ENCODE measurements at places on chromosomes 2 and 18.

GRCh38 chr2:101518578-101519492 lies 43.9 kb upstream of the RFX8 start:
- no peak for DNase-seq

GRCh38 chr2:196399096-196399495 lies 227.7 kb upstream of the STK17B start:
- DNase-seq, result no peak

DNA sequence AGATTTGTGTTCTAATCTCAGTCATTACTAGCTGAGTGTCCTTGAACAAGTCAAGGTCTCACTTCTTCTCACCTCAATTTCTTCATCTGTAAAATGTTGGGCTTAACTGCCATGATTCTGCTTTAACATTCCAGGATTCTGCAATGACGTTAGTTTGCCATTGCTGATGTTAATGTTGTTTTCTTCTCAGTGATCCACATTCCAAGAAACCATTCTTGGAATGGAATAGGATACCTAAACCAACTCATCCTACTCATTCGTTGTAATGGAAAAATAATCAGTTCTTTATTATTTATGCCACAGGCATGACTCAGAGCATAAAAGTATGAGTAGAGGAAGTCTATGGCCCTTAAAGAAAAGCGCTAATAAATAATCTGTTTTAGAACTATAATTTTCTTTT lies 140.2 kb upstream of the ETAA1 start:
- DNase-seq, result no peak

DNA sequence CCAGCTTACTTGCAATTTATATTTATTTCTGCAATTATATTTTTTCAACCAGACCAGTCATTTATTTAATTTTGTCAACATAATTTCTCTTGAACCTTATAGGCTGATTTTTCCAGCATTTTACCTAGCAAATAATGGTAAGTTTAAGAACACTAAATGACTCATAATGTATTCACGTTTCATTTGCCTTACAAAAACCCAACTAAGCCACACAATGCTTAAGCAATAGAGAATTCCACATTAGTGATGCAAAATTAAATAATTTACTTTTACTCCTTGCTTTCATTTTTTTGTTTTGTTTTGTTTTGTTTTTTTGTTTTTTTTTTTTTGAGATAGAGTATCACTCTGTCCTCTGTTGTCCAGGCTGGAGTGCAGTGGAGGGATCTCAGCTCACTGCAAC lies 110.4 kb upstream of the VRK2 start:
- no peak for DNase-seq

DNA sequence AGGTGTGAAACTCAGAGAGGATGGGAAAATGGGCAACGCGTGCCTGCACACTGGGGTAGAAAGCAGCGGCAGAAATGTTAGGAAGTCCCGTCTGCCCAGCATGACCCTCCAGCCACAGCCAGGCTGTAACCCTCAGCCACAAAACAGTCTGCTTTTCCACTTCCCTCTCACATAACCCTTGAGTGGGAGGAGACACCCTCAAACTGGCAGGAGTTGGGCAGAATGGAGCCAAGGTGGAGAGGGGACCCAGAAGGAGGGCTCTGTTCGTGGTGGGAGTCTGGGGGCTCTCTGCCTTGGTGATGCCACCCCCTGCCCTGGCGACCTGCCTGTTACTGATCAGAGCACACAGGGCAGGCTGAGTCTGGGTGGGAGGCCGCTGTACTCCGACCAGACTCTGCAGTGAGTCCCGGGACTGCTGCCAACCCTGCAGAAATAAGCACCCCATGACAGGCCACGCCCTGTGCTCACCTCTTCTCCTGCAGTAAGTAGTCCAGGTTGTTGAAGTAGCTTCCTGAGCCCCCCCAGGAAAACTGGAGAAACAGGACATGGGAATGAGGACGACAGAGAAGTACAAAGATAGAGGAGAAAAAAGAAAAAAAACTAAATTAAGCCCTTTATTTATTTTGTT lies 16.0 kb downstream of the FAM178B start:
- DNase-seq, result no peak

DNA sequence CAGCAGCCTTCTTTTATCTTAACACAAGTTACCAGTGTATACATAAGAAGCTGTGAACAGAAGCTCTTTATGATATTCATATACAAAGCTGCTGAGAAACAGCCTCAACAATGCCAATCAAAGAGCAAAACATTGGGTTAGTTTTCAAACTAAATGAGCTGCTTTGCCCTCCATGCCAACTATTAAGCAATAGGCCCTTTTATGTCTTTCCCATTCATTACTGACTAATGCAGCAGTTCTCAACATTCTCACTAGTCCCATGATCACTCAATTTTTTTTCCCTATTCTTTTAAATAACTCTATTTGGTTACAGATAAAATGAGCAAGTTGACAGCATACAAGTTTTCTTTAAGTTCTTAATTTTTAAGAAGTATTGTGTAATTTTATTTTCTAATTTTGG lies 57.9 kb upstream of the FRZB start:
- no peak for DNase-seq

DNA sequence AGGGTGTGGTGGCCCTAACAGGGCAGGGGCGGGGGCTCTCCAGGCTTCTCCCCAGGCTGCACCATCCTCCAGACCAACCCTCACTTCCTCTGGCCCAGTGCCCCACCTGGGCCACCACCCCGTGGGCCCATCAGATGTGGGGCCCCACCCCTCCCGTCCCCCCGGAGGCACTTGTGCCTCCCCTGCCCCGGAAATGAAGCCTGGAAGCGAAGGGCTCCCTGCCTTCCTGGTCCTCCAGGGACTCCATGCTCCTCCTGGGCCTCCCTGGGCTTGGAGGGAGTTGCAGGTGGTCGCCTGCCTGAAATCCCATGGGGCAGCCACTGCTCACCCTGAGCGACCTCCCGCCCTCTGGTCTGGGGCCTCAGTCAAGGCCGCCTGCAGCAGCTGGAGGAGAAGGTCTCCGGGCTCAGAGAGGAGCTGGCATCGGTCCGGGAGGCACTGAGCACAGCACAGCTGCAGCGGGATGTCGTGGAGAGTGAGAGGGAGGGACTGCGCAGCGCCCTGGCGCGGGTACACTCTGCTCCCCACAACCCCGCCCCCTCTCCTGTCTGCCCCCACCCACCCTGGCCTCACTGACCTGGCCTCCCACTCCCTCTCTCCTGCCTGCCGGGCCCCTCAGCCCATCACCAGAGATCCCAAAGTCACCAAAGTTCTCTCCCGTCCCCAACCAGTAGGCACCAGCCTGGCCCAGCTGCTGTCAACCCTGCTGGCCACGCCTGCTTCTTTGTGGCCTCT lies 28.0 kb downstream of the CROCC2 start:
- DNase-seq, result no peak

- DNase-seq, result no peak
Measured at GRCh38 chr18:9285604-9286003, 49.0 kb upstream of the TWSG1 start.

- DNase-seq, result no peak
Measured at GRCh38 chr2:67701011-67701410, 303.9 kb downstream of the ETAA1 start.
